ENCODE measurements at places on chromosomes 6 and 20.

DNA sequence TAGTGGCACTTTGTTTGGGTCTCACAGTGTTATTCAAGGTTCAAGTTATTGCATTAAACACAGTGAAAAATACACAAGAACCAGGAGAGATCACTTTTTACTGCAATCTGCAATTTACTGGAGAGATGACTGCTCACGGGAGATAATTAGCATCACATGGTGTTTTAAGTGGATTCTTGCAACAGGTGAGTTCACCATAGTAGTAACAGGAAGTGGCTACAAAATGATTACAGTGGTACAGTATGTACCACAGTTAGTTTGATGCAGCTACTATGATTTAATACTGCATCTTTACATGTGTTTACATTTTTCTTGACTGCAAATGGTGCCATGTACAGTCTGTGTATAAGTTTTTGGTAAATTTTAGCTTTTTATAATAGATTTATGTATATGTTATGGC lies 96.5 kb upstream of the SCP2D1 start:
- DNase-seq = no peak

DNA sequence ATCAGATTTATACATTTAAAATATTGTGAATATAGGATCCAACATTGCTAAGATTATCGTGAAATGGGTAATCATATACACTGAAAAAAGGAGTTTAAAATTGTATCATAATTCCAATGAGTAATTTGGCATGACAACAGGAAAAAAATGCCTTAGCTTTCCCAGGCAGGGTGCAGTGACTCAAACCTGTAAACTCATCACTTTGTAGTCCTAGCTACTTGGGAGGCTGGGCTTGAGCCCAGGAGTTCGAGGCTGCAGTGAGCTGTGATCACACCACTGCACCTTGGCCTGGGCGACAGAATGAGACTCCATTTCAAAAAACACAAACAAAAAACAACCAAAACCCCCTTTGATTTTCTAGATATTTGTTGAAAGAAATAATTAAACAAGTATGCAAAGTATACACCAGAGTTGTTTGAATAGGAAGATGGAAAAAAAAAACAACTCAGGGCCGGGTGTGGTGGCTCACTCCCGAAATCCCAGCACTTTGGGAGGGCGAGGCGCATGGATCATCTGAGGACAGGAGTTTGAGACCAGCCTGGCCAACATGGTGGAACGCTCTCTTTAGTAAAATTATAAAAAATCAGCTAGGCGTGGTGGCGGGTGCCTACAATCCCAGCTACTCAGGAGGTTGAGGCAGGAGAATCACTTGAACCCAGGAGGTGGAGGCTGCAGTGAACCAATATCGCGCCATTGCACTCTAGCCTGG lies 98.7 kb downstream of the TRERF1 start:
- peak; percentile 42 for DNase-seq

- DNase-seq = no peak
These were observed 42.2 kb downstream of the CD164 start for GRCh38 chr6:109339906-109340678.

- DNase-seq = no peak
These were observed 216.5 kb upstream of the SSTR4 start for GRCh38 chr20:22818636-22819035.

DNA sequence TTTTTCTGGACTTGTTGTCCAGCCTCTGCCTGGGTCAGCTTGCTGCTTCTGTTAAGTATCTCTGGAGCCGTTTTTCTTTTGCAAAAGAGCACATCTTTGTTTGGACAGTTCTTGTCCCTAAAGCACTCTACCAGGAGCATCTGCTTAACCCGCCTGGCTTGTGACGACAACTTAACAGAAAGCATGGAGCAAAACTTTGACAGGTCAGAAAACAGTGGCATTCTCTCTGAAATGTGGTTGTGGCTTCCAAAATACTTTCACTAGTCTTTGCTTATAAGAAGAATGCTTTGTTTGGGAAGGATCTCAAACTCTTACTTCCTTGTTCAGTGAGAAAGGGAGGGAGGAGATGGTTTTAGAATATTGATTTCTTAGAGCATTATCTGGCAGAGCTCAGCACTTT lies 47.6 kb downstream of the CD109 start:
- DNase-seq = no peak

DNA sequence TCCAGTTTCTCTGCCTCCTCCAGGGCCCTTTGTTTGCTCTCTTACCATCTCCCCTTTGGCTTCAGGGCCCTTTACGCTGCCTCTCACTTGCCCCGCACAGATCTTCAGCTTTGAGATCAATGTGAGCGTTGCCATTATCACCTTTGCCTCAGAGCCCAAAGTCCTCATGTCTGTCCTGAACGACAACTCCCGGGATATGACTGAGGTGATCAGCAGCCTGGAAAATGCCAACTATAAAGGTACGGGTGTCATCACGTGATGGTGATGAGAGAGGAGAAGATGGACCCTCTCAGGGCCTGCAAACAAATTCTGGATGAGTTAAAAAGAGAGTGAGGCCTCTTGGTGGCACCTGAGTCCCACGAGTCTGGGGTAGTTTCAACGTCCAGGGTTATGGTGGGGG lies 8.3 kb downstream of the C2 start:
- no peak for DNase-seq

DNA sequence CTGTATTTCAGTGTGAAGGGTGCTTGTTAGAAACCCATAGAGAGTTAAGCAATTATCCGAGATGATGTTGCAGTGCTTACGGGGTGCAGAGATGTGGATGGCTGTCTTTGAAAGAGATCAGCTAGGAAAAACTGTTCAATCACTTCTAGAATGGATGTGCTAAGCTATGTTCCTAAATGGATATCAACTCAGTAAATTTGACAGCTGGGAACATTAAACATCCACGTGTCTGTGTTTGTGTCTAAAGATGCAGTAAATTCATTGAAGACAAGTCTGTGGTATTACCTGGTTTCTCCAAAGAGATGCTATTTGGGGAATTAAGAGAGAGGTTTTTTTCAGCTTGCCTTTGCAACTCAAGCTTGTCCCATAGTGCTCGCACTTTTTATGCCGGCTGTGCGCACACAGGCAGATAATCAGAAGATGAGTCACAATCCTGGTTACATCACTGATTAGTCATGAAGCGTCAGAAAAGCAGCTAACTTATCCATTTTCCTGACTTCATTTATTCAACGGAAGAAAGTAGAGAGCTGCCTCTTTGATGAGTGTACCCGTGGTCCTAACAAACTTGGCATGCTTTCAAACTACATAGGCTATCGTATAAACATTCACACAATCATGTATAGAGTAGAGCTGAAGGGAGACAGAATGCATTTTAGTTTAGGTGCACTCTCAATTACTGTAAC lies 691.7 kb upstream of the SLC35B3 start:
- no peak for DNase-seq

GRCh38 chr20:13862245-13862644 lies 77.4 kb downstream of the NDUFAF5 start:
- DNase-seq = peak; percentile 55

All from suppressor macrophage treated with lipopolysaccharide for 1 hour (primary cell).